SW 1271 (cell line): ENCODE measurements at places on chromosomes 6 and 20.

GRCh38 chr20:63483834-63484233 is 11.4 kb upstream of the KCNQ2 start:
- no peak for DNase-seq

GRCh38 chr20:38842026-38842425 is 36.5 kb downstream of the PPP1R16B start:
- no peak for DNase-seq

GRCh38 chr6:17589406-17590096 is 10.6 kb upstream of the FAM8A1 start:
- peak; percentile 93 for DNase-seq

GRCh38 chr6:147961481-147962141 is 381.0 kb upstream of the SASH1 start:
- no peak for DNase-seq

GRCh38 chr20:17615645-17616479 is 46.0 kb downstream of the DSTN start:
- DNase-seq = no peak

GRCh38 chr6:87682310-87682709 is 19.7 kb downstream of the AKIRIN2 start:
- peak; percentile 20 for DNase-seq

- DNase-seq = no peak
These were observed 198.2 kb downstream of the GMPR start for GRCh38 chr6:16436550-16436949.

DNA sequence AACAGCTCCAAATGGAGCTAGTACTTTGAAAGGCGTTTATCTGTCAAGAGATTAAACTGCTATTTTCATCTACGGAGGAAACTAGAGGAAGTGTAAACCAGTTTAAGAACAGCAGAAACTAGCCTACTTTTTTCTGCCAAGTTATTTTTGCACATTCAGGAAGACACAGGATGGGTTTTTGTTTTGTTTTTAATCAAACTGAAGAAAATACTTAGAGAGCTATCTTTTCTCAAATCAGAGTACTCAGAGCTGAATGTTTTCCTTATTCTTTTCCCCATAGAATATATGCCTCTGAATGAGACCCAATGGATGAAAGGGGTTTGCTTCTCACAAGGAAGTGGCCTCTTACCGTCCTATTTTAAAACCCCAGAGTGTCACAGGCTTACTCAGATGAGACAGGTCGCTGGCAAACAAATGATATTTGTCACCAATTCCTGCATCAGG is 538.5 kb downstream of the CD83 start:
- no peak for DNase-seq

DNA sequence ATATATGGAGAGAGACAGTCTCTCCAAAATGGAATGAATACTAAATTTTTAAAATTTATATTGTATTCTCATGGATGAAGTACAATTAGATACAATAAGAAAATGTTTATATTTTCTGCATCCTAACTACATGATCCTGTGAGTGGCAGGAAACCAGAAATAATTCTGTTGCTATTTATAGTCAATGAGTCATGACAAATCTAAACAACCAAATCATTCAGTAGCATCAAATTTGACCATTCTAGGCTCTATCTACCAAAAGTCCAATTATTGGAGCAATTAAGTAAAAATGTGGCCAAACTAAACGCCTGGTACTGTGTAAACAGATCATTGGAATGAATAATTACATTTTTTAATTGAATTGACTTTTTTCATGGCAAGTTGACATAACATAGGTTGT is 959.8 kb downstream of the EPHA7 start:
- DNase-seq = no peak

GRCh38 chr6:28523241-28523622 is 2.4 kb upstream of the GPX5 start:
- no peak for DNase-seq

DNA sequence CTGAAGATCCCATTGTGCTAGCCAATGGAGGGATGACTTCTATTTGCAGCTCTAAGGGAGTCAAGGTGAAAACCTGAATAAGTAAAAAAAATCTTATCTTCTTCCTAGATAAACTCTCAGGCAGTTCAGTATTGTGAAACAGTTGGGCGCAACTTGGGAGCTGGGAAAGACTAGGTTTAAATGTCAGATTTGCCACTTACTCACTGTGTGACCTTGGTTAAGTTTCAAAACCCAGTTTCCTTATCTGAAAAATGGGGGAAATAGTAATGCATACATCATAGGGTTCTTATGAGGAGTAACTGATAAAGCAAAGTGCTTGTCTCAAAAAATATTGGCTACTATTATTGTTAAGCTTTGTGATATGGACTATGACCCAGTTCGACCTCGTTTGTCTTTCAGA is 88.8 kb downstream of the CD83 start:
- no peak for DNase-seq

DNA sequence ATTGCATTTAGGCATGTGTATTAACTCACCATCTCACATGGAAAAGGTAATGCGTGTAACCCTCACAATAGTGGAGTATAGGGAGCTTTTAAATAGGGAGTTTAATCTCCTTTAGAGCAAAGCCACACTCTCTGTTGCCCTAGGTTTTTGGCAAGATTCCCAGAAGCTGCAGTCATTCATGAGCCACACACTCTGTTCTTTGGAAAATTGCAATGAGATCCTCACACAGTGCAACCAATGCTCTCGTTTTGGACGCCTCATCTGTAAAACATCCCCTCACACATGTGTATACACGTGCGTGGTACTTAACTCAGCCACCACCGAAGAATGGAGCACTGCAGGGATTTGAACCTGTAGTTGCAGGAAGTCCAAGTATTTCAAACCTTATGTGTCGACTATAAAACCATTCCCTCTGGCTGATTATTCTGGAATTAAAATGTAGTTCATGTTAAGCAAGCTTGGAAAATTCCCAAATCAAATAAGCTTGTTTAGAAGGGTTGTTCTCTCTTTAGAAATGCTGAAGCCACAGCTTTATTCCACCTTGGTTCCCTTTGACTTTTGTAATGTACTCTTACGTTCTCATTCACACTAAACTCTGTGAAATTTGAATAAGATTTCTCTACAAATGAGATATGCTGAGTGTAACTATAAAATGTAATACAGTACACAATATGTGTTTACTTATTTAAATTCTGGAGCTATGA is 489.8 kb upstream of the MANEA start:
- peak; percentile 20 for DNase-seq

GRCh38 chr6:119243657-119244056 is 105.9 kb downstream of the MAN1A1 start:
- no peak for DNase-seq

GRCh38 chr6:29531668-29532067 is 27.9 kb downstream of the UBD start:
- DNase-seq = peak; percentile 18

DNA sequence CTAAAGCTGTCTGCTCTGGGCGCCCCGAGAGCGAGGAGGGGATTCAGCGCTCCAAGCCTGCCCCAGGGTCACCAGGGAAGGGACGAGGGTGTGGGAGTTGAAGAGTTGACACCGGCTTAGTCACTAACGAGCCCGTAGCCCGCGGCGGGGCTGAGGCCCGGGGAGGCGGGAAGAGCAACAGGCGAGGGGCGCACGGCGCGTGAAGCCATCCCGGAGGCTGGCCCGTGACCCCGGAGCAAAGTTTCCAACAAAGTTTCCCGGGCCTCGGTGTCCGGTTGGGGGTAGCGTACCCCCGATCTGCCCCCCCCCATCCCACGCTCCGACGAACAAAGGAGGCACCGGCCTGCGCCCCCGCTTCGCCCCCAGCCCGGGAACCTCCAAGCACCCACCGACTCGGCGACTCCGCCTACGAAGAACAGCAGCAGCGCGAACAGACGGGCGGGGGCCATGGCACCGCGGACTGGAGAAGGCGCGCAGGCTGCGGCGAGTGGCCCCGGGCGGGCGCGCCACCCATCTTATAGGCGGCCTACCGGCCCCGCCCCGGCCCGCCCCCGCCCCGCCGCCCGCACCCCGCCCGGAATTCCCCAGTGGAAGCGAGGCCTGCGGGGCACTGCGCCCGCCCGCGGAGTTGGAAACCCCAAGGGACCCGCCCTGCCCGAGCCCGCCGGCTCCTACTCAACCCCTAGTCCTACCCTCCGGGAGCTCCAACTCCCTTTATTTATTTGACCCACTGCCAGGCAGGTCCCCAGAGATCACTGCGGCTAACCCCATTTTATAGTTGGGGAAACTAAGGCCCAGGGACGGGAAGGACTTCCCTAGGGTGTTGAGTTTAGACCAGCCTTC is at the start of gene SDC4:
Gene SDC4 (minus strand): TSS at position 489 of the 843 bp plus-strand sequence. CDS start 40 bp downstream, at position 449.
- peak; percentile 61 for DNase-seq

GRCh38 chr6:108896111-108896661 is 48.0 kb downstream of the ARMC2 start:
- DNase-seq = no peak
